ENCODE measurements at places on chromosomes 6 and 20.
A peak's percentile ranks its signal among the peaks of the same experiment; 100 is the strongest.

DNA sequence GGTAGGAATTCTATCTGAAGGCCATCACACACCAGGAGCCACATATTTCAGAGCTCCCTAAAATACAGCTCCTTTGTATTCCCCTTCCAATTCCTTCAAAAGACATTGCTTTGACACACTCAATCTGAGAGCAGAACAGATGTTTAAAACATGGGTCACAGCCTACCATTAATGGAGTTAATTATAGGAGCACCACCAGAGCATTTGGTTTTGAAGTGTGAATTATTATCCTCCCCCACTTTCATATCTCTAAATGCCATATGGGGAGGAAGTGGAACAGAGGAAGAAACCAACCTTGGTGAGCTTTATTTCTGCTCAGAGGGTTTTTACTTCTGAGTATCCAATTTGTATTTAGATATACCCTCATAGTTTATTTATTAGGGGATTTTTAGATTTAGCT lies 50.7 kb upstream of the TNFRSF21 start:
- DNase-seq: no peak

DNA sequence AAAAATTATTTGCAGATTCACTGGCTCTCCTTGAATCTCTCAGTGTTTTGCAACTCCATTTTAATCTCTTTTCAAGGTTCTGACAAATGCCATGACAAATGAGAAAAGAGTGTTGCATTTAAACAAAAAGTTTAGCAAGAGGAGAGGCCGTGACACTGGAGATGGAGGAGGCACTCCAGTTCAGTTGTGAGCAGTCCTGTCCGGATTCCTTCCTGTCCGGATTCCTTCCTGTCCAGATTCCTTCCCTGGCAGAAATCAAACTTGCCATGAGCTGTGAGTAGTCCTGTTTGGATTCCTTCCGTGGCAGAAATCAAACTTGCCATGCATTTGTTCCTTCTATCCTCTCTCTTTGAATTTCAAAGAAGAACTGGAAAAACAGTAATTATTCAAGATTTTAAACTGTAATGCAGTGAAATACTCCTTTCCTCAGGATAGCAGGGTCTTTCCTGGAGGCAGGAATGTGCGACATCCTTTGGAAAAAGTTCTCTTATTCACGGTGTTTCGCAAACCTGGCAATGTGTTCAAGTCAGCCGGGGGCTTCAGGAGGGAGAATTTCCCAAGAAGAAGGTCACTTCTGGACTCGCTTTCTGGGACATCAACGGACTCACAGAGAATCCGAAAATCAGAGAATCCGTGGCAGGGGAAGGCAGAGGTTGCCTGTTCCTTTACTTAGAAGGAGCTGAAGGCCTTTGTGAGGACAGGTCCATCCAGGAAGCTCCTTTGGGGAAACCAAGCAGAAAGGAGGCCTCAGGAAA lies 48.7 kb upstream of the DACT2 start:
- DNase-seq: no peak

DNA sequence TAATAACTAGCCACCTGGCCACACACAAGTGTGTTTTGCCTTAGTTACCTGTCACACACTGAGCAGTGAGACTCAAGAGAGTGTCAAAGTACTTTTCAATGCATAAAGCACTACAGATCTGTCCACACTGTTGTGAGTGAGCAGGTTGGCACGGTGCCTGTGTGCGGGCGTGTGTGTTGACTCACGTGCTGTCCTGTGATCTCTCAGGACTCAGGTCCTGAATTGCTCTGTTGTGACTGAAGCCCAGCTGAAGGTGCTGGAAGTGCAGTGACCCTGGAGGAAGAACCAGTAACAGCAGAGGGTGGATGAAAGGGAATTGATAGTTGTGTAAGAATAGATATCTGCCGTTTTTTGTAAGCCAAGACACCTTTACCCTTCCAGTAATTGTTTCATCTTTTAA lies 18.3 kb downstream of the SLC16A10 start:
- no peak for DNase-seq

DNA sequence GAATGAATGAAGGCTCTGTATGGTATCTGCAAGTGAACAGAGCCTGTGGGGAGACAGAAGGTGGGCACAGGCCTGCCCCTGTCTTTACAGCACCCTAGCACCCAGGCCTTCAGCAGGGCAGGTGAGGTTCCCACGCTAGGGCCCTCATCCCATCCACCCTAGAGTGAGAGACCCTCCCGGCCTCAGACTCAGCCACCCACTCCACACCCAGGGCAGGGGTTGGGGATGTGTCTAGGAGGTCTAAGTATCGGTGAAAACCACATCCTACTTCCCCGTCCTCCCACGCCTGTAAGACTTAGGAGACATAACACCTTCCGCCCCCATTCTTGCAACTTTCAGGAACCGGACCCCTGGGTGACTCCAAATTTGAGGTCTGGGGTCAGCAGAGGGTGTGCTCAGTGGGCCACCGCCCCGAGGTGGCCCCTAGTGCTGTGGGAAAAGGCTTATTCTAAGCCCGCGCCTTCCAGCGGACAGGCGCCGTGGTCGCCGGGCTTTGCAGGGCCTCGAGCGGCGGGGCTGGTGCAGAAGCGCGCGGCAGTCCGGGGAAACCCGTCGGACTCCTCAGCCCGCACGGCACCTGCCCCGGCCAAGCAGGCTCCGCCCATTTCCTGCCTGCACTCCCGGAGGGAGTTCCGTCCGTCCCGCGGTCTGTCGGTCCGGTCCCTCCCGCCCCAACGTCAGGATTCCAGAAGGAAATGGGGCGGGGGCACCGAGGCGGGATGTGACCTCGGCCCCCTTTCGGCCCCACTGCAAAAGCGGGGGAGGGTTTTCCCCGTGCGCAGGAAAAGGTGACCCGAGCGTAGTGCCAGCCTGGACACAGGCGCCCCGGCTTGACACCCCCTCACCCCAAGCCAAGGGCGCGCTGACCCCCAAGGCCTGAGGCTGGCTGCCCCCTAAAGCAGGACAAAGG lies 868 bp downstream of the SAMD10 start:
- no peak for DNase-seq

DNA sequence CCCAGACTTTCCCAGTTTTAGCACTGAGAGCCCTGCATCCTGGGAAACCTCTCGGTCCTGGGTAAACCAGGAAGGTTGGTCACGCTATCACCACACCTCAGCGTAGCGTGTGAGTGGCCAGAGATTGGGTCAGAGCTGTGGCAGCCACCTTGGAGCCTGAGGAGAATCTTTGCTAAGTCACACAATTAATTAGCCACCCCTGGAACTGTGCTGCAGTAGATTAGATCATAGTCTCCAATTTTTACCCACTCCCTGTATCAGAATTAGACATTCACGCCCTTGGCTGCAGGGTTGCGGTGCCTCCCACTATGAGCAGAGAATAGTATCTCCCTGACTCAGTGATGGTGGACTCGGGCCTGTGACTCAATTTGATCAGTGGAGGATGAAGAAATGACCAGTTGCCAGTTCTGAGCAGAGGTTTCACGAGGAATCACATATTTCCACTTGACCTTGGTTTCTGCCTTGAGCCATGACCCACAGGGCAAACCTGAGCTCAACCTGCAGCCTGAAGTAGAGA lies 6.0 kb upstream of the PTGIS start:
- DNase-seq: no peak

DNA sequence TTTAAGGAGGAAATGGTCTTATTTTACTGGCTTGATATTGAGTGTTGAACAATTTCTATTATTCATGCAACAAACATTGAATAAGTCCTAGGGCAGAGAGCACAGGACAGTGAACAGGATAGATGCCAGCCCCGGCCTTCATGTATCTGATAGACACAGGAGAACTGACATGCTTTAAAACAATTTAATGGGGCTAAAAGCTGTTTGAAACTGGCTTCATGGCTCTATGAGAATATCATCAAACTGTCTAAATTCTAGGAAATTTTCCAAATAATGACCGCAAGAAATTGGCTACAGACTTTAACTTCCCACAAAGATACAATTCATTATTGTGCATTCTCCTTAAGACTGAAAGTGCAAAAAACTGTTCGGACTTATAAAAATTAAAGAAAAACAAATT lies 69.0 kb downstream of the ID4 start:
- no peak for DNase-seq

DNA sequence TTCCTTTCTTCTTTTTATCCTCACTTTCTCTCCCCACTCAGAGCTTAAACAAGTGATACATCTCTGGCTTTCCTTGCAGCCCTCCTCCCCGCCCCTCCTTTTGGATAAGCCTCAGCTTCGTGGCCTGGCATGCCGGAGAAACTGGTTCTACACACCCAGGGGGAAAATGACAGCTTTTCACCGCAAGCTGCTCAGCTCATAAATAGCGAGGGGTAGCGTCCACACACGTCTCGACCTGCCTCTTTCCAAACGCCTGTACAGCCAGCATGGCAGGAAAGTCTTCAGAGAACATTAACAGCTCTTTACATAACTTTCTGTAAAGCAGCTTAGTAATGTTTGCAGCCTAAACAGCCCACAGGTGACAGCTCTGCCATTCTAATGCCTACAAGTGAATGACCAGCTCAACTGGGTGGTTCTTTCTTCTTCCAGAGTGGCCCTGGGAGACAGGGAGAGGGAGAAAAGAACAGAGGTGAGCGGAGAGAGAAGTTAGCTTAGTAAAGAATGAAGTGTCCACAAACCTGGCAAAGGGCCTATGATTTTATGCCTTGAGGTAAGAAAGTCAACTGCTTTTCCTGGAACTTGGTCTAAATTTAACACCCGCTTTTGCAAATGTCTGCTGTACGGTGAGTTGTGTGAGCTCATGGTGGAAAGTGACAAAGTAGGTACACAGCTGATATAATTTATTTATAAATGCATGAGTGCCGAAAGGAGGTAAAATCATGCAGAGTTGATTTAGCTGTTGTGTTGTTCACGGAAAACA lies 251.5 kb downstream of the TFAP2A start:
- DNase-seq: no peak

- no peak for DNase-seq
Observed at GRCh38 chr6:111423960-111424846, 58.8 kb downstream of the REV3L start.

DNA sequence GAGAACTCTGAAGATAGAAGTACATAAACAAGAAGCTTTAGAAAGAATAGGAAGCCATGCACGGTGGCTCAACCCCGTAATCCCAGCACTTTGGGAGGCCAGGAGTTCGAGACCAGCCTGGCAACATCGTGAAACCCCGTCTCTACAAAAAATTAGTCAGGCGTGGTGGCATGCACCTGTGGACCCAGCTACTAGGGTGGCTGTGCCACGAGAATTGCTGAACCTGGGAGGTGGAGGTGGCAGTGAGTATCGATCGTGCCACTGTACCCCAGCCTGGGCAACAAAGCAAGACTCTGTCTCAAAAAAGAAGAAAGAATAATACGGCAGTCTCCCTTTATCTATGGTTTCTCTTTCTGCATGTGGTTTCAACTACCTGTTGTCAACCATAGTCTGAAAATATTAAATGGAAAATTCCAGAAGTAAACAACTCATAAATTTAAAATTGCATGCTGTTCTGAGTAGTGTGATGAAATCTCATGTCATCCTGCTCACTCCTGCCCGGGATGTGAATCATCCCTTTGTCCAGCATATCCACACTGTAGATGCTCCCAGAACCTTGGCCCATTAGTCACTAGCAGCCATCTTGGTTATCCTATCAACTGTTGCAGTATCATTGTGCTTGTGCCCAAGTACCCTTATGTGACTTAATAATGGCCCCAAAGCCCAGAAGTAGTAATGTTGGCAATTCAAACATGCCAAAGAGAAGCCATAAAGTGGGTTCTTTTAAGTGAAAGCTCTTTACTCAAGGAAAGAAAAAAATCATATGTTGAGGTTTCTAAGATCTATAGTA lies 22.1 kb downstream of the DEK start:
- no peak for DNase-seq

DNA sequence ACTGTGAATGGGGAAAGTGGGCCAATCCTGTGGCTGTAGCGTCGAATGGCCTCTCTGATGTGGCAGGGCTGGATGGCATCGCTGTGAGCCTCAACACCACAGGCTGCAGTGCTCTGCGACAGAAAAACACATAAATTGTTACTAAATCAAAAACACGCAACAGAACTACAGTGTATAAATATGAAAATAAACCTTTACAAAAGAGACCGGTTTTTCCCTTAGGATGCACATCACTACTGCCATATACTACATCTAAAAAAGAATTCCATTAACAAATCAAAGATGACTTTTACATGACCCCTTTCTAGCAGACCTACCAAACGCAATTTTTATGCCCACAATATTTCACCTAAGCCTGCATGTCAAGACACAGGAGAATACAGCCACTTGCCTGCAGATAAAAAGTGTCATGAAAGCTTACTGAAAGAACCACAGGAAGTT lies 395.5 kb upstream of the RUNX2 start:
- DNase-seq: peak; percentile 3

DNA sequence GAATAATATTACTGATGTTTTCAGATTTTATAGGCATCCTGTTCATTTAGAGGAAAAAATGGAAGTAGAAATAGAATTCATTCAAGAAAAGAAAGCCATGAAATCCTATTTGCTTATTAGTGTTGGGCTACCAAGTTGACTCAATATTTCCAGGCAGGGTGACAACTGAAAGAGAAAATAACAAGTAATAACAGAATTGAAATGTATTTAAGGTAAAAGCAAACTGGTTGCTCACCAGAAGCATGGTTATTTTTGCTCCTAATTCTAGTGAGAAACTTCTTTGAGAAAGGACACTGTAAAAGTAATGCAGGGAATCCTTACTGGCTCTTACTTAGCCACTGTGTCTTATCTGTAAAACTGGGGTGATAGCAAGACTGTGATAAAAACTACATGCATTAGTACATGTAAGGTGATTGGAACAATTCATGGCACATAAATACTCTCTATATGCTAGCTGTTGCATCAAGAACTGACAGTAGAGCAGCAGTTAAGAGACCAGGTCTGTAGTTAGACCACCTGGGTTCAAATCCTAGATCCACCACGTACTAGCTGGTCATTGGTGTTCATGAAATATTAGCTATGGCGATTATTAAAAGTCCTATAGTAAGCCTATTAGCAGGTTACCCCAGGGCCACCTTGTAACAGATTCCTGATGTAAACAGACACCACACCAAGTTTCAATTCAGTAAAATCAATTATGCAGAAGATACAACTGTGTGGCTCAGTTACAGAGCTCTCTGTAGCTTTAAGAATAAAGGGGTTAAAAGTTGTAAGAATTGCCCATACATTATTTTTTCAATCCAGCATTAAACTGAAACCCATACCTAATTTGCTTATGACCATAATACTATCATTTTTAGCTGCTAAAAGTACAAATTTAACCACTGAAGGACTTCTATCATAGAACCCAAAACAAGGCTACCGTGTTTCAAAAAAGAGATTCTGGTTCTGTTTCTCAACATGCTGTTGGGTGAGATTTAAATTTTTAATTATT lies 159.2 kb upstream of the COL21A1 start:
- DNase-seq: no peak

DNA sequence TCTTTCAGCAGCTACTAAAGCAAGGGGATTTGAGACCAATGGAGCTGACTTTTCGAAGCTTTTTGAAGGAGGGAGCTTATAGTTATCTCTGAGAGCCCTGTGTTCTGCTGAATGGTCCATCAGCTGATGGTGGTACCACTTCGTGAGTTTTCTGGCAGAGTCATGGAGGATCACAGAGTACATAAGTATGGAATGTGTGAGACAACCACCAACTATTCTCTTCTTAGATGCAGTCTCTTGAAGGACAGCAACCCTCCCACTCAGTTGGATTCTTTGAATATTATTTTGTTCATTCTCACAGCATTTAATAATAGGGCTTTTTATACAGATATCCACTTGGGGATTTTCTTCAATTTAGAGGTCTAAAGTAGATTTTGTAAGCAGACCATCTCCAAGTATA lies 75.3 kb downstream of the ELOVL2 start:
- no peak for DNase-seq

Measured in stimulated activated CD4-positive, alpha-beta T cell treated with anti-CD3 and anti-CD28 coated beads, Interleukin-1b, Interleukin-23, amount 100 ng/mL, for 1 hour (primary cell).